ENCODE measurements at places on chromosomes 1 and 21.
A peak's percentile ranks its signal among the peaks of the same experiment; 100 is the strongest.

DNA sequence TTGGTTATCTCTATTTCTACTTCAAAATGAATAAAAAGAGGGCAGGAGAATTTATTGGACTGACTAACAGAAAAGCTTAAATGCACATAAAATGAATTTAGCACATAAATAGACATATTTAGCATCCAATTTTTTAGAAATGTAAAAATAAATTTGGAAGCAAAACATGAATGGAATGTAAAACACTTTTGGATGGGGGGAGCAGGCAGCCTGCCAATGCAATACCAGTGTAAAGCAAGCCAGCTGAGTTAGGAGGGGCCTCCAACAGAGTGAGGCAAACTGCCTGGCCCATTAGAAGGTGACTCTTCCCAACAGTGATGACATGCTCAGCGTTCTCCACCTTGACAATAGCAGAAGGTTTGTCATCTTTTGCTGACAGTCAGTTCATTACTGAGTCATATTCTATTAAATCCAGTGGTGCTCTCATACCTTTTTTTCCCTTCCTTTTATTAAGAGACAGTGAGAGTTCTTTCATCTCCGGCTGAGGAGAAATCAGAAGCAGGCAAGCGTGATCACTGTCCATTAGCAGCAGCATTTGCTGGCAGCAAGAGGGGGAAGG lies 19.5 kb upstream of the EXO1 start:
- no peak for DNase-seq

- no peak for DNase-seq
Measured at GRCh38 chr1:3542676-3543075, 68.6 kb downstream of the MEGF6 start.

GRCh38 chr1:169759038-169759437 lies 25.2 kb upstream of the SELE start:
- no peak for DNase-seq

- no peak for DNase-seq
Measured at GRCh38 chr1:45998020-45998617, 134.3 kb downstream of the PIK3R3 start.

- DNase-seq = no peak
Measured at GRCh38 chr1:6170116-6170741, 9.9 kb downstream of the CHD5 start.

DNA sequence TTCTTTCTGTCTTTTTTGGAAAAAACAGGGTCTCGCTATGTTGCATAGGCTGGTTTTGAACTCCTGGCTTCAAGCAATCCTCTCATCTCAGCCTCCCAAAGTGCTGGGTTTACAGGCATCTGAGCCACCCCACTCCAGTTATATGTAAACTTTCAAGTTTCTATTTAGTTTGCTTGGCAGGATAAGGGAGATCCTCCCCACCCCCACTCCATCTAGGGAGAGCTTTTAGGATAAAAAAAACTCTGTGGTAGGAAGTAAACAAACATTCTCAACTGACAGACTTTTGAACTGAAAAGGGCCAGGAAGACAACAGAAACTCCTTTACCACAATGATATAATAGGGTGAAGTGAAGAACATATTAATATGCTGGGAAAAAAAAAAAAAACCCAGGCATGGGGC lies 41.0 kb upstream of the ZNF326 start:
- no peak for DNase-seq

DNA sequence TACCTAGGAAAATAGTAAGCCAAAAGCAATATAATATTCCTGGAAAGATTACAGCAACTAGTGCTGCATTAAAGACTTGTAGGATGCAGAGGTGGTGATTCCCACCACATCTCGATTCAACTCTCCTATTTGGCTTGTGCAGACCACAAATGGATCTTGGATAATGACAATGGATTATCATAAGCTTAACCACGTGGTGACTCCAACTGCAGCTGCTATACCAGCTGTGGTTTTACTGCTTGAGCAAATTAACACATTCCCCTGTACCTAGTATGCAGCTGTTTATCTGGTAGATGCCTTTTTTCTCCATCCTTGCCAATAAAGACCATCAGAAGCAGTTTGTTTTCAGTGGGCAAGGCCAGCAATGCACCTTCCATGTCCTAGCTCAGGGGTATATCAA lies 542.7 kb upstream of the ADGRL4 start:
- no peak for DNase-seq

GRCh38 chr1:38840281-38840680 lies 19.3 kb downstream of the RRAGC start:
- no peak for DNase-seq

DNA sequence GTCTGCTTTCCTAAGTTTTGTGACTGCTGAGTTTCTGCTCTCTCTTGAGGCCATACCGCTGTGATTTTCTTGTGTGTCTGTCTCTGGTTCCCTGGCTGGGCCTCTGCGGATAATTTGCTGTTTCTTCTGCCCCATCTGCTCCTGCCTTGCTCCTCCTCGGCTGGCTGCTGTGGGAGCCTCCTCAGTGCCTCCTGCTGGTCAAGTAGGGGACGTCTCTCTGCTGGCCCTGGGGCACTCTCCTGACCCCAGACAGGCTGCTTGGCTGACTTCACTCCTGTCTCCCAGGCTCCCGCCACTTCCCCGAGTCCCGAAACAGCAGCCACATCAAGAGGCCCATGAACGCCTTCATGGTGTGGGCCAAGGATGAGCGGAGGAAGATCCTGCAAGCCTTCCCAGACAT lies 28.5 kb downstream of the ETNK2 start:
- peak; percentile 71 for DNase-seq

DNA sequence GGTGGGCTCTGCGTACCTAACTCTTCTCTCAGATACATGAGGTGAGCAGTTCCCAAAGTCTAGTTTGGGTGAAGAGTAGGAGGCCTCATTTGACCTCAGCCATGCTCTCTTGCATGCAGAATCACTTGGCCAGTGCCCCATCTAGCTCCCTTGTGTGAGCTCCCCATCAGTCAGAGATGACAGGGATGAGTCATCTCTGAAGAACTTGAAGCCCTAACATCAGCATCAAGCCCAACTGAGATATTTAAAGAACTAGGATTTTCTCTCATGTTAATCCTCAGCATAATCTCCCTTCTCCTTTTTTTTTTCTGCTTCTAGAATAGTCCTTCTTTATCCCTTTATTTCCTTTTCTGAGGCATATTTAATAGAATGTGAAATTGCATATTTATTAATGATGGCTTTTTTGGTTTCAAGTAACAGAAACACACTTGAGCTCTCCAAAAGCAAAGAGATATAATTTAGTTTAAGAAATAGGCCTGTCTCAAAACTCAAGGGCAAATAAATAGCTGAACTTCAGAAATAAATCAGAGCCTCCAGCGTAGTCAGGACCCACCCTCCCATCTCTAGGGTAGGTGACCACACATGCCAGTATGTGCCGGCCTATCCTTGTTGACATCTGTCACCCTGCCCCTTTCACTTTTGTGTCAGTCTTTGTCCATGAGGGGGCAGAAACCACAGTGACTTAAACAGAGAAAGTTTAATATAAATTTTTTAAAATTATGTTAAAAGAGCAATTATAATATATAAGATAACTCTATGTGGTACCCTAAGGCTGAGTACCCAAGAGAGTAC lies 112.3 kb downstream of the TSEN15 start:
- DNase-seq = no peak

DNA sequence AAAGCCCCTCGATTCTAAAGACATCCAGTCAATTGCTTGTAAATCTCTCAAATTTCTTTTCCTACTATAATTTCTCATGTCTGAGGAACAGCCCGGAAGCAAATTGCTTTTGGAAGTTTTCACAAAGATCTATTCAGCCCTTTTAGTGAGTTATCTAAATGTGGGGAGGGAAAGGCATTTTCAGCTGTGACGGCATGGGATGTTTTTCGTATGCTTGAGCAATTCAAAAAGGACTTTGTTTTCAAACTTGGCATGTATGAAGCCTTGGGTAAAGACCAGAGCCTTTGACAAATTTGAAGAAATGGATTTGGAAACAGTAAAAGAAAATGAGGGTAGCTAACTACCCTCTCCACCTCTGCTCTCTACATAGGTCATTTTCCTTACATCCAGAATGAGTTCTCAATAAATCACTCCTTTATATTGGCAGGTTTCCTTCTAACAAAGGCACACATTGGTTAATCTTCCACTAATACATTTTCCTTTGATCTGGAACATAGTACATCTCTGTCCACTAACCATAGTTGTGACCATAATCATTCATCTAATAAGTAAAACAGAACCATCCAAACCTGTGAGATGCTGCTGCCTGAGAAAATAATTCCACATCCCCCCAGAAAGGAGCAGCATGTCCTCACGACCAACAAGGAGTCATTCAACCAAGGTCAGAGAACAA lies 66.1 kb upstream of the ADAM30 start:
- no peak for DNase-seq

DNA sequence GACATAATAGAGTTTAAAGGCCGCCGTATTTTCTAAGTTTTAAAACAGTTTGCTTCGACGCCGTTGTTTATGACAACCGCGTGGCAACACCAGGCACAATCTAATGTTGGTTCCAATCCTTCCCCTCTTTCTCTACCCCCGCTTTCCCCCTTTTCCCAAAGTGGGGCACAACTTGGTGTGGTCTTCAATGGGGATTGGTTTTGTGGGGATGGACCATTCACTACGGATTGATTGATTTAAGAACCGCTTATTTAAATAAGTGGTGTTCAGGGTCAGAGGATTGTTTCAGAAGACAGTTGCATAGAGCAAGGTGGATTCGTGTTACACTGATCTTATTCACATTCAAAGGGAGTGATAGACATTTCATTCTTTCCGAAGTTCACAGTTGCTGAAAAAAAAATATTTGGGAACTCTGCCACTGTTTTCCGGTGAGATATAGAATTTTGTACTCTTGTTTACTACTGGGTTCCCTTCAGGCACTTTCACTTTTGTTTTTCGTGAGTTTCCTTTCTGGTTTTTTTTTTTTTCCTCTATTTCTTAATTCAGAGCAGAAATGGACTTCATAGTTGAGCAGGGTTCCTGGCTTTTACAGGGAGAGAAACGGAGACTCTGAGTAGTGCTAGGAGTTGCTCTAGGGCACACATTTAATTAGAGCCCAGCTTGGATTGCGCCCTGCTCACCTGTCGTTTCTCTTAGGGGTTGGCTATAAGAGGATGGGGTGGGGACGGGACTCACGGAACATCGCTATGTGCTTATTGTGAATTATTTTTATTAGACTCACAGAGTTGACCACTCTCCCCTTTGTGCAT lies 79.6 kb upstream of the AK4 start:
- no peak for DNase-seq

DNA sequence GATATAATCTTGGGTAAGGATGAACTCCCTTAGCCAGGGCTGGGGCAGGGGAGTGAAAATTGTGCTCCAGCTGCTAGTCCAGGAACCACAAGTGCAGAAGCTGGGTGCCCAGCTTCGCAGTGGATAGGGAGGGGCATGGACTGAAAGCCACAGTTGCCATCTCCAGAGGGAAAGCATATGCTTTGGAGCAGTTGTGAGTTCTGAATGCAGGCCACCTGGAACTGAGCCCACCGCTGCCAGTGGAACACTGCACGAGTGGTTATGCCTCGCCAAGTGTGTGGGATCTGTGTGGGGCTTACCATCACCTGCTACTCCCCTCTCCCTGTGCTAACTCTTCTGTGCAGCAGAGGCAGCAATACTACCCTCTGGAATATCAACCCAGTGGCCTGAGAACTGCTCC lies 158.4 kb upstream of the DPT start:
- no peak for DNase-seq

GRCh38 chr1:76713535-76713934 lies 153.7 kb upstream of the ST6GALNAC5 start:
- DNase-seq = no peak

Data from WTC11 (cell line).